ENCODE measurements at places on chromosomes 4 and X.

DNA sequence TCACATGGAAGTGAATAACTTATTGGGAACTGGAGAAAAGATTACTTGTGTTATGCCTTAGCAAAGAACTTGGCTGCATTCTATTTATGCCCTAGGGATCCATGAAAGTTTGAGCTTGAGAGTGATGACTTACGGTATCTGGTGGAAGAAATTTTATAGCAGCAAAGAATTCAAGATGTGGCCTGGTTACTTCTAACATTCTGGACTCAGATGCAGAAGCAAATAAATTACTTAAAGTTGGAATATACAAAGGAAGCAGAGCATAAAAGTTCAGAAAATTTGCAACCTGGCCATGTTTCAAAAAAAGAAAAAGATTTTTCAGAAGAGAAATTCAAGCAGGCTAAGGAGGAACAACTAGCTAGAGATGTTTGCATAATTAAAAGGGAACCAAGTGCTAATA is 252.3 kb upstream of the WDFY3 start:
- no peak for DNase-seq

DNA sequence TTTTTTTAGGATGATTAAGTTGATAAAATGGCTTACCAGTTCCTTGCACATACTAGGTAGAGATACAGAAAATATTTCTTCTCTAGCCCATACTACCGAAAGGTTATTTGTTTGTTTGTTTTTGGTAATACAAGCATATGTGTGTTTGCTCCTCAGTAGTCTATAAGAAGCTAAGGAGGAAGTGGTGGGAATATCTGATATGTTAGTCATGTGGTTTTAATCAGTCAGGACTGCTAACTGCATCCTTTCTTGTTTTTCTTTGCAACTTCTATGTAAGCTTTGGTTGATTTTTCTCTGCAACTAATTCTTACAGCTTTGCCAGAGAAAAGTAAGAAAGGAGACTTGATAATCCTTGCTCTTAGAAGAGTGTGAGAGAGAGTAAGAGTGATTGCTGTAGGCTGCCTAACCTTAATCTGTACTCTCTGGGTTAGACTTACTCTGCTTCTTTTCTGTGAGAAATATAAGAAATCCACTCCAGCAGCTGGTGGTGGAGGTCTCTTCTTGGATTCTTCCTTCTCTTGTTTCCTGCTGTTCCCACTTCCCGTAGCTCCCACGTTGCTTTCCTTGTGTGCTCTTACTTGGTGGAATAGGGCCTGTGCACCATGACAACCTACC is 28.3 kb downstream of the SEPTIN11 start:
- DNase-seq: no peak

DNA sequence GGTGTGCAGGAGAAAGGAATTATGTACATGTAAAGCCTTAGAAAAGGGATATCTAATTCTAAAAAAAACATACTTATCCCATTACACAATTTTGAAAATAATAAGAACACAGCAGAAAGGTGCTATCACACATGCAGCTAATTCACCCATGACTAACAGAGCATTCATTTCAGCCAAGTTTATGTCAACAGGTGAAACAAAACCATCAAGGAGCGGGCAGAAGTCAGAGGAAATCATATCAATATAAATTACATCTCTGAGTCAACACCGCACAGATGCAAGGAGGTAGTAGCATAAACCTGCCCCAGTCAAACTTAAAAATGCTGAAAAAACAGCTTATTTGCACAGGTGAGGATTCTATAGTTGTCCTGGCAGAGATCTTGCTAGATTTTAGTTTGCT is 197.9 kb downstream of the PRDM5 start:
- DNase-seq: no peak

- no peak for DNase-seq
Observed at GRCh38 chr4:48222491-48222890, 47.1 kb downstream of the TEC start.

DNA sequence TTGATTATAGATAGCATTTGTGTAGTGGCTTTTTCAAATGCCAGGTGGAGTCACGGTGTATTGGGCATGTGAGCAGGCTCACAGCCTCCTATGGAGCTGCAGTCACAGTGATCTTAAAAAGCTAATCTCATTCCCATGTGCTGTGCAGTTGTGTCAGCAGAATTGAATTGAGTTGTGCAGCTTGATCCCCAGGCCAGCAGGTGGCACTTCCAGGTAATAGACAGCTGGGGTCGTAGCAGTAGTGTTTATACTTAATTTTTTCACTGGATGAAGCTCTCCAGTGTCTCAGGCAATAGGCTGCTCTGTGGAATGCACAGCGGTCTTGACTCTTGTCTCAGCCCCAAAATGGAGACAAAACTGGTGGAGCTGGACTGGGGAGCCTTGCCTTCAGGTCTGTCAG is 1028.1 kb downstream of the SH3BGRL start:
- DNase-seq: no peak

DNA sequence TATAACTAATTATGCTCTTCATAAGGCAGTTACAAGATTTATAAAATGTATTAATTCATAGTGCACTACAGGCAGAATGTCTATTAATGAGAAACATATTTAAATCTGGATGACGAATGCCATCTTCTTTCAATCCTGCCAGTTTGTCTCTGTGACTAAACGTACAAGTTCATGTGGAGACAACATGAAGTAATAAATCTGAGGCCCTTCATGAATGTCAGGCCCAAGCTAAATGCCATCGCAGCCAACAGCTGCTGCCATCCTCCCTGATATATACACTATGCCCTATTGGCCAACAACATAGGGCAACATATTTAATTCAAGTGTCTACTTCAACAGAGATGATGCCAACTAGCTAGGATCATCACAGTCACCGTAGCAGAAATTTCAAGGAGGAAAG is 43.7 kb downstream of the TSPAN5 start:
- DNase-seq: no peak

DNA sequence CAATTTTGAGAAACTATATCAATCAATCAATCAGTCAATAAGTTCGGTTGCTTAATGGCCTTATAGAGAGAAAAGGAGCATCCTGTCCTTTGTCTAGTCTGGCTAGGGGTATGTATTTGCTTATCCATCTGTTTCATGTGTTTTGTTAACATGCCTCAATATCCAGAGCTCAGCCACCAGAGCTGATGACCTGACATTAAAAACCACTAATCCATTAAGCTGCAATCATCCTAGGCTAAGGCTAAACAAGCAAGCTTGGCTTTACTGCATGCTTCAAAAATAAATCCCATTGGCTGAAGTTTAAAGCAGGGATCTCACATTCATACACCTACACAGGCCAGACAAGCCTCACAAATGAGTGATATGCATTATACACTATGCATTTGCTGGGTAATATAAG is 139.7 kb downstream of the INPP4B start:
- DNase-seq: no peak
